GOT3 (cell line): ENCODE measurements at places on chromosomes 12 and 14.

DNA sequence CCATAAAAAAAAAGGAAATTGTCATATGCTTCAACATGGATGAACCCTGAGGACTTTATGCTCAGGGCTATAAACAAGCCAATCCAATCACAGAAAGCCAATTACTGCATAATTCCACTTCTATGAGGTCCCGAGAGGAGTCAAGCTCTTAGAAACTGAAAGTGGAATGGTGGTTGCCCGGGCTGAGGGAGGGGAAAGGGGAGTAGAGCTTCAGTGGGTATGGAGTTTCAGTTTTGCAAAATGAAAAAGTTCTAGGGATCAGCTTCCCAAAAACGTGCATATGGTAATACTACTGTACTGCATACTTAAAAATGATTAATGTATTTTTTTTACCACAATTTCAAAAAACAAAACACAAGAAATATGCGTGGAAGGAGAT is 52.0 kb downstream of the RNF34 start:
- DNase-seq: no peak

- DNase-seq: no peak
Measured at GRCh38 chr12:75478116-75478794, 2.3 kb upstream of the GLIPR1 start.

DNA sequence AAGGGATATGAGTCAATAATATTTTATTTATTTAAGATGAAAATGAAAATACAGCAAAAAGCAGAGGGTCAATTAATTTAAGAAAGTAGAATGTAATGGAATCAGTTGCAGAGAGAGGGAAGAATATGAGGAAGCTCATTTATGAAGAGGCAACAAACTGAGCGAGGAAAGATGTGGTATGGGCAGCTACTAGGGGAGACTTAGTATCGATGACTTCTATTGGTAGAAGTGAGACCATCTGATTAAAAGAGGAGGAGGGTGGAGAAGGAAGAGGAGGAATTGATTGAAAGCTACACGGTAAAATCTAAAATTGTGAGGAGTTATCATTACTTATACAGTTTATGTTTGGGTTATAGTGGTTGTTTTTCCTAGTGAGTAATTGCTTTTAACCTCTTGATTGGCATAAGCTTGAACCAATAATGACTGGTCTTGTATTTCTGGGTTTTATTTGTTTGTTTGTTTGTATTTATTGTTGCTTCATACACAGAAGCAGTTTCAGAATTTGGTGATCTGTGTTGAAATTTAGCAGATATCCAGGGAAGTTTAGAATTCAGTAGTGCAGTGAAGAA is 121.0 kb downstream of the LRRIQ1 start:
- DNase-seq: no peak

GRCh38 chr12:96404696-96405095 is 4.5 kb upstream of the CDK17 start:
- no peak for DNase-seq

DNA sequence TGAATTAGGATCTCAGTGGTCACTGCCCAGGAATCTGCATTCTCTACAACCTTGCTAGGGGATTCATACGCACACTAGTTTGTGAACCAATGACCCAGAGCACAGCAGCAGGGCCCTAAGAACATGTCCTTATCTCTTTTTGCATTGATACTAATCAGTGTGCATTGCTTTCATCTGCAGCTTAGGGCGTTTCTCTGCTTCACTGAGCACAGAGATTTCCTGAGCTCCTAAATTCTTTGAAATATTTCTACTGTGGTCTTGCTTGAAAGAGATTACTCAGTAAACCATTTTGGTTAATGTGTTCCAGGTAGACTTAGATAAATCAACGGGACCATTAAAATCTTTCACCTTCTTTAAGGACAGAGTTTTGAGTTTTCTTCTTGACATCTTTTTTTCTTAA is 351.3 kb upstream of the KITLG start:
- DNase-seq: no peak

- DNase-seq: no peak
Measured at GRCh38 chr12:109497675-109498074, 20.2 kb downstream of the UBE3B start.

- DNase-seq: no peak
Measured at GRCh38 chr14:50619569-50620141, 48.5 kb downstream of the SAV1 start.

DNA sequence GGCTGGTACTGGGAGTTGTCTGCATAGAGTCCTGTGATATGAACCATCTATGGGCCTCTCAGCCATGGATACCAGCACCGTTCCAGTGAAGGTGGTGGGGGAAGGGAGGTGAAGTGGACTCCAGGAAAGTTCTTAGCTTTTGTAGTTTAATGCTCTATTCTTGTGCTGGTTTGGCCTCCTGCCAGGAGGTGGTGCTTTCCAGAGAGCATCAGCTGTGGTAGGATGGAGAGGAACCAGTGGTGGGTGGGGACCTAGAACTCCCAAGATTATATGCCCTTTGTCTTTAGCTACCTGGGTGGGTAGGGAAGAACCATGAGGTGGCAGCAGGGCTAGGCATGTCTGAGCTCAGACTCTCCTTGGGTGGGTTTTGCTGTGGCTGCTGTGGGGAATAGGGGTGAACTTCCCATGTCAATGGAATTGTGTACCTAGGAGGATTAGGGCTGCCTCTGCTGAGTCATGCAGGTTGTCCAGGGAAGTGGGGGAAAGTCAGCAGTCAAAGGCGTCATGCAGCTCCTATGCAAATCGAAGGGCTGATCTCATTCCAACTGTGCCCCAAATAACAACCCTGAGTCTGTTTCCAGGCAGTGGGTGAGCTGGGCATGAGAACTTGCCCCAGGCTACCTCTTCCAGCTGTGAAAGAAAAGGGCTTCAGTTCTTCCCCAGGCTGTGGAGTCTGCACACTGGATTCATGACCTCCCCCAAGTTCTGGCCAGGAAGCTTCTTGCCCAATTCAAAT is 14.2 kb downstream of the GZMH start:
- no peak for DNase-seq

DNA sequence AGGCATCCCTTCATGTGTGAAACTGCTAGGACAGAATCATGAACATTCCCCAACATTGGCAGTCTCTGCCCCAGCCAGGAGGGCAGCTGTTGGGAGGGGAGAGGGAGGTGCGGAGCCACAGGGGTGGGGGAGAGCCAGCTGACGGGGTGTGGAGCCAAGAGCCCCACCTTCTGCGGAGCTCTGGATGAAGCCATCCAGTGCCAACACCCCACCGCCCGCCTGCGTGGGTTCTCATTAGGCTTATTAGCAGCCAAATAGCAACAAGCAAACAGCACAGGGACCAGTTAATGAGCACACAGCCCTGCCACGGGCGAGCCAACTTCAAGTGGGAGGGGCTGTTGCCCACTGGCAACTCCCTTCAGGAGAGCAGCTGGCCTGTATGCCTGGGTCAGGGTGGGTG is 12.1 kb downstream of the LTBP2 start:
- DNase-seq: no peak

DNA sequence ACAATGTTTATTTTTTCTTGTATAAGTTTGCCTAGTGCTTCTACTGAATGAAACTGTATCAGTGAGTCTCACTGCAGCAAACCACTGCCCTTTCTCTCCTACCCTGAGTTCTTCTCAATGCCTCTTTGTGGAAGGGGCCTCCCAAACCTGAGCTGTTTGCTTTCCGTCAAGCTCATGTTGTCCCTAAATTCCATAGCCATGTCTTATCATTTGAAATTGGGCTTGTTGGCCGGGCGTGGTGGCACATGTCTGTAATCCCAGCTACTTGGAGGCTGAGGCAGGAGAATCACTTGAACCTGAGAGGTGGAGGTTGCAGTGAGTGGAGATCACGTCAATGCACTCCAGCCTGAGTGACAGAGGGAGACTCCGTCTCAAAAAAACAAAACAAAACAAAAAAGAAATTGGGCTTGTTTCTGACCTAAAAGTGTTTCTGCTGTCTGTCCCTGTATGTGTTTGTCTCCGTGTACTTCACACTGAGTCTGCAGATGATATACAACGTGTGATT is 1.8 kb upstream of the CSRP2 start:
- DNase-seq: no peak

- no peak for DNase-seq
Measured at GRCh38 chr12:113162102-113163029, 12.8 kb downstream of the CFAP73 start.

DNA sequence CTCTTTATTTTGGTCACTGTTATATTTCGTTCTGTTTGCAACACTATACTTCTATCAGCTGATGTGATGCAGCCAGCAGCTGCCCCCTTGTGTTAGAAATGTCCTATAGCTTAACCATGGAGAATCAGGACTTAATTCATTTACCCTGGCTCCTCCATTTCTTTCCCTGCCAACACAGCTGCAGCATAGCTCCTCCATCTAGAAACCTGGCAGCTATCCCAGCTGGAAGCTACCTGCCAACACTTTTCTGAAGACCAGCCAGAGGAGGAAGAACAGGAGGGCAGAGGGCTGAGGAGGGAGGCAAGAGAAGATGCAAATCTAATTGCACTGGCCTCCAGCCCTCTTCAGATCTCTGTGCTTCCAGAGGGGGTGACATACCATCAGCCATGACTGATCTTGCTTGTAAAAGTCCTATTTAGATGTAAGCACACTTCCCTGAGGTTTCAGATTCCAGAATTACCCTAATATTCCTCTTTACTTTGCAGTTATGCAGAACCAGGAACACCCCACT is 156.8 kb upstream of the TMEM260 start:
- no peak for DNase-seq

GRCh38 chr14:38828183-38828827 is 274.7 kb downstream of the SEC23A start:
- DNase-seq: no peak

- no peak for DNase-seq
Measured at GRCh38 chr12:114166362-114166761, 200.2 kb upstream of the RBM19 start.

DNA sequence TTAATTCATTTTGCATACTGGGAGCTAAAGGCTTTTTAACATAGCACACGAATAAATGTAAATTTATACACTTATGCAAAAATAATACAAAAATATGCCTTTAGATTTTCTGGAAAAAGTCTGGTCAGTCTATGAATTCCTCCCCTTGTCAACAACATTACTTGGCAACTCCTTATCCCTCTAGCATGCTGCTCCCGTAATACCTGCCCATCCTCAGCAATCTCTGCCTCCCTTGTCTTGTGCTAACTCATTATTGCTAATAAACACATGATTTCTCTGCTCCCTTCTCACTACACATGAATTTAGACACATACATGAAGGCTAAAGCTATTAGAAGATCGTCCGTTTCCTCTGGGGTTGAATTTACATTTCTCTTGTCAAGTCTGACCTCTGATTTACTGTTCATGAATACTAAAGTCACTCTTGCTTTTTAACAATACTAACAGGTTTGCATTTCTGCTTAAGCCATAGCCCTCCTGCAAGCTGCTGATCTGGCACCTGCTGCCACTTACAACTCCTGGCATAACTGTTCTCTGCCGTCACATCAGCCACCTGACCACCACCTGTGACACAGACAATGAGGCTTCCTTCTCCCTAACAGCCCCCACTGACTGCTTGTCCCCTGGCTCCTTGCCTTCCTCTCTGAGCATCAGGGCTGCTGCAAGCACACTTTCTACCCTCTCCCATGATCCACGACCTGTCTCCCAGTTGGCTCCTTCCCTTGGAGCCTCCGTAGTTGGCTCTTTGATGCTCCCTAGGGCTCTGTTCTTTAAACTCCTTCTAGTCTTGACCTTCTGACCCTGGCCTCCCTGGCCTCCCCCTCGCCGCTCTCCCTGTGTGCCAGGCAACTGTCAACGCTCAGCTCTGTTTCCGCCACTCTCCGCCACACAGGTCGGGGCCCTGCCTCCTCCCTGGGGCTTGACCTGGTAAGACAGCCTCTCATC is 177.6 kb downstream of the CALM1 start:
- no peak for DNase-seq

- no peak for DNase-seq
Measured at GRCh38 chr14:61561104-61561503, 134.2 kb upstream of the HIF1A start.

DNA sequence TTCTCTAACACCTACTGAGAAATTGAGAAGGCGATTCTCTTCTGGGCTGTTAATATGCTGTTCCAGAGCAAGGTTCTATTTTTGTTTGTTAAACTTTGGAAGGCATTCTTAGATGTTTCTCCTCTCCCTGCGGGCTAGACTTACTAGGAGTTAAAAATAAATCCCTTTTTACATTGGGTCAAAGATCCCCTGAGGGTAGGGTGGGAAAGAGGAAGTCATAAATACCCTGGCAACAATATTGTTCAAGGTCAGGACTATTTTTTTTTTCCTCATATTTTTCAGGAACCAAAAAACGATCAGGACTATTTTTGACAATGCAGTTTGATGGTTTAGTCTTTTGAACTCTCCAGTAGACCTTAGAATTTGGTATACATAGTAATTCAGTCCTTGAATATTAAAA is 12.0 kb upstream of the SLC2A14 start:
- no peak for DNase-seq

GRCh38 chr12:55700255-55701018 is 7.3 kb downstream of the ITGA7 start:
- DNase-seq: no peak

- DNase-seq: no peak
Measured at GRCh38 chr12:19273482-19274330, 144.2 kb downstream of the PLEKHA5 start.

- DNase-seq: no peak
Measured at GRCh38 chr12:11150832-11151231, 16.4 kb upstream of the TAS2R30 start.

DNA sequence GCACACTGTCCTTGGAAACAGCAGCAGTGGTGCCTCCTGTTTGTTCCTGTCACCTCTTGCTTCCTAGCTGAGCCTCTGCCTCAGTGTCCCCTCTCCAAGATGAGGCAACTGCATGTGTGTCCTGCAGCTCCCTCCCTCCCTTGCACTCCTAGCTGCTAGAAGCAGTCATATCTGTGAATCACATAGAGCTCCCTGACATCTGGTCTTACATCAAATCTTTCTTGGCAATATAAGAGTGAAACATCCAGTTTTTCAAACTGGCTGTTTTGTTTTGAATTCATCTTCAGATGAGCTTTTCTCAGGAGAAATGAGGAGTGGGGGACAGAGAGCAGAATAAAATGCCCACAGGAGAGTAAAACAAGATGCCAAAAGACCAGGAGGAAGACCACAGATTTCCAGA is 103.7 kb downstream of the VCPKMT start:
- DNase-seq: no peak

- no peak for DNase-seq
Measured at GRCh38 chr12:98999559-98999958, 354.5 kb downstream of the APAF1 start.

DNA sequence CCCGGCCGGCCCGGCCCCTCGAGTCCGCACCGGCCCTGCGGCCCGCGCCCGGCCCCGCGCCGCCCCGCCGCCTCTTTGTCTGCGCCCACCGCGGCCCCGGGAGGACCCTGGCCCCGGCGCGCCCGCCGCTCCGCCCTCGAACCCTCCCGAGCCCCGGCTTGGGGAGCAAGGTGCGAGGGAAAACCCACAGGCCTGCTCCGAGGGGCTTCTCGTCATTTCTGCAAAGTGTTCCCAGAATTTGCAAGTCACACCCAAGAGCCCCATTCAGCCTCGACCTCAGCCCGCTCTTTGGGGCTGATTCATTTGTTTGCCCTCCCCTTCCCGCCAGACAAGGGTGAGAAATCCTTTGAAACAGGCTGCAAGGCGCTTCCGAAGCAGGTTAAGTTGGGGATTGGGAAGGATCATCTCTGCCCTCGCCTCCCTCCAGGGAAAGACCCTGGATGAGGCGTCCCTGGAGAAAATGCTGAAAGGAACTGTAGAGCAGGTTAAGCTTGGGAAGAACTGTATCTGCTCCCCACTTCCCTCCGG is 325 bp upstream of the CLIP1 start:
- DNase-seq: no peak

- DNase-seq: no peak
Measured at GRCh38 chr12:128571906-128572810, 251.6 kb downstream of the SLC15A4 start.
